Activated CD4-positive, CD25-positive, alpha-beta regulatory T cell (primary cell): ENCODE measurements at places on chromosomes 7 and 10.

DNA sequence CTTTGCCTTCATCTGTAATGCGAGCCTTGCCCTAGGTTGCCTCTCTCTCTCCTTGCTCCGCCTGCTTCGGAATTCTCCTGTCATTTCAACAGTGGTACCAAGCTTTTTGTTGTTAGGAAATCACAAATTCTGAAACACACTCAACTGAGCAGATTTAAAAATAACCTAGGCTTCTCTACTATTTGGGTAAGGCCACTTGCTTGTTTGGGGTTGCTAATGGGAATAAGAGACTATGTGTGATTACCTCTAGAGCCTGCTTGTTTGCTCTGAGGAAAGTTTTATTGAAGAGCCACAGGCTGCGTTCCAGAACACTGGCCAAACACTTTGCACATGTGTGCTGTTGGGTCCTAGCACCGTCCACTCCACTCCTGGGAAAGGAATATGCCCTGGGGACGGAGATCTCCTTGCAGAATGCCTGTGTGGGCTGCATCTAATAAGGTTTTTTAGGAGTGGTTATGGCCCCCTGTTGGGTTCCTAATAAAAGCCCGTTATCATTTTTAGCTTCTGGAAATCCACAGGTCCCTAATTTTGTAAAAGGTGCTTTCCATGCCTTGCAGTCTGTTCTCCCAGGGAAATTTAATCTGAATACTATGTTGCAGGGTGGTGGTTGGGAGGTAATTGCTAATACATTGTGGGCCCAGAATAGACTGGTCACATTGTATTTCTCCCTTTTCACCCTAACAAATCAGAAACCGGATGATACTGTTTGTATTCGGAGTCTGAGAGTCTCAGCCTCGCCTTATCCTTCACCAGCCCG, 68.7 kb upstream of the KLF6 start:
- DNase-seq, result no peak

DNA sequence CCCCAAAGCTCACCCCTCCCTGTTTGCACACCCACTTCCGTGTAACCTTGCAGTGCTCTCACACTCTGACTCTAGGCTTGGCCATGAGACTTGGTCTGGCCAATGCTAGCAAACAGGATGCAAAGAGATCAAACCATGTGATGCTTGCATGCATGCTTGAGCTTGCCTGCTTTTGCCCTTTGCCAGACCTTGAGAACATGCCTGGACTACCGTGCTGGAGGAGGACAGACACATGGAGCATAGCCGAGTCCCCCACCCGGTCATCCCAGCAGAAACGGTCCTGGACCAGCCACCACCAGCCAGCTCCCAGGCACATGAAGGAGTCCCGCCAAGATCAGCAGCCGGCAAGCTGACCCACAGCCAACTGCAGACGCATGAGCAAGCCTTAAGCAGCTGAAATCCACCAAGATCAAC, 23.4 kb downstream of the PYROXD2 start:
- DNase-seq, result no peak

DNA sequence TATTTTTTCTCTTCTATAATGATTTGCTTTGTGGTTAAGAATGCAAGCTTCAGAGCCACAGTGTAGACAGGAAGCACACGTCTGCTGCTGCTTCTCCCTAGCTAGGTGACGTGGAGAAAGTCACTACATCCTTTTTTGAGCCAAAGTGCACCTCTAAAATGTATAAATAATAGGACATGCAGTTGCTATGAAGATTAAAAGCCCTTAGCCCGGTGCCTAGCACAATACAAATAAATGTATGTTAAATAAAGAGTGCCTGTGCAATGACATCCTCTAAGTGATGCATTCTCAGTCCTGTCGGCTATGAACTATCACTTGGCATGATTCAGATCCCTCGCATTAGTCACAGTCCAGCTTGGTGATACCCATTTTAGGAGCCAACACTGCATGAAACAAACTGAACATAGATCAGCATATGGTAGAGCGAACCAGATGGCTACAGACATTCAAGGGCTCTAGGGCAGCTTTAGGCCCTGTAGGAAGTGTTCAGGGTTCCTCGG, 4.8 kb upstream of the TRDMT1 start:
- DNase-seq, result peak; percentile 12

- no peak for DNase-seq
Observed at GRCh38 chr10:11387551-11388222, 223.8 kb downstream of the USP6NL start.

GRCh38 chr10:10629512-10629911, 388.2 kb upstream of the CELF2 start:
- no peak for DNase-seq

GRCh38 chr7:133436014-133436428, 183.1 kb downstream of the EXOC4 start:
- no peak for DNase-seq
